Epithelial cell of esophagus (primary cell): ENCODE measurements at places on chromosomes 2 and 18.

- peak; percentile 44 for DNase-seq
Measured at GRCh38 chr2:152307863-152308262, 27.1 kb upstream of the FMNL2 start.

DNA sequence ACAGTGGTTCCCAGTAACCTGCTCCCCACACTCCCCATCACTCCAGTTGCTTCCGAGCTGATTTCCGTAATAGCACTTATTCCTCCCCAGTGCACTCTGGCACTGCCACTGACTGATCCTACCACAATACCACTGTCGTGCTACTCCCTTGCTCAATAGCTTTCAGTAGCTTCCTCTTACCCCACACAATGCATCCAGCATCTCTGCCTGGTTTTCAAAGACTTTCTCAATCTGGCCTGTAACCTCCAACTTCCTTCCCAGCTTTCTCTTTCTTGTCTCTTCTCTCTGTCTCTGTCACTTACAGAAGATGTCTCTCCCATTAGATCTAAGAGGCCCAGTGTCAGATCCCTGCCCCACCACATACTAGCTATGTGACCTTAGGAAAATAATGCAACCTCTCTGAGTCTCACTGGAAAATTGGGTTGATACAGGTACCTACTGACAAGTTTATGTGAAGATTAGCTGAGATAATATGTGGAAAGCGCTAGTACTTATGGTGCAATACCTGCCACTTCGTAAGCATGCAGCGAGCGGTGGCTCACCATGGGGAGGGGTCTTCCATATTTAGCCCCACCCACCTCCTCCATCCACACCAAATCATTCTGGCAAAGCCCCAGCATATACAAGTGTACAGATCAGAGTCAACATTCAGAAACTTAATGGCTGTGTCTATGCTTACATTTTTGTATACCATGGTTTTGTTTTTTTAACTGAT lies 36.7 kb downstream of the SFXN5 start:
- no peak for DNase-seq

GRCh38 chr2:74646201-74646600 lies 1.9 kb downstream of the M1AP start:
- no peak for DNase-seq

DNA sequence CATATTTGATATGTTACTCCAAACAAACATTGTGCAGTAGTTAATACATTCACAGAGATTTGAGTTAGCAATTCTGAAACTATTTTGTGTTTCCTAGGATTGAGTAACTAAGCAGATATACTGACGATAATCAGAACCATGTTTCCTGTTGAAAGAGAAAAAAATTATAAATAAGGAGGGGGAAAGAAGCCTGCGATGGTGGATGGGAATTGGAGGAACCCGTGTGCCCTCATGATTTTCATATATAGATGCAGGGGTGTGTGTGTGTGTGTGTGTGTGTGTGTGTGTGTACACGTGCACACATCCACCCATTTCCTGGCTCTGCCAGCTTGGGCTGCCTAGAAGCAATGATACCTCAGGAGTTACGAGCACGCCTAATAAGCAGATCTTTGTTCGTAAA lies 56.9 kb downstream of the LPIN2 start:
- no peak for DNase-seq

DNA sequence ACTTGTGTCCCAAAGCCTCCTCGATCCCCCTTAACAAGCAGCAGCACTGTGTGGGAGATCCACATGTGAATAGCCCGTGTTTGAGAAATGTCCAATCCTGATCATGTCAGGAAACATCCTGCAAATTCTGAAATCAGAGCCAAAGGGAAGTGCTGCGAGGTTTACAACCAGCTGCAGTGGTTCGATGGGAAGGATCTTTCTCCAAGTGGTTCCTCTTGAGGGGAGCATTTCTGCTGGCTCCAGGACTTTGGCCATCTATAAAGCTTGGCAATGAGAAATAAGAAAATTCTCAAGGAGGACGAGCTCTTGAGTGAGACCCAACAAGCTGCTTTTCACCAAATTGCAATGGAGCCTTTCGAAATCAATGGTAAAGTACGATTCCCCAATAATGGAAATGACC lies at the start of gene MARCO:
Gene MARCO, plus strand, starts transcription at position 164 of the 400 bp plus-strand sequence. Its CDS starts 107 bp downstream, at position 271.
- no peak for DNase-seq

DNA sequence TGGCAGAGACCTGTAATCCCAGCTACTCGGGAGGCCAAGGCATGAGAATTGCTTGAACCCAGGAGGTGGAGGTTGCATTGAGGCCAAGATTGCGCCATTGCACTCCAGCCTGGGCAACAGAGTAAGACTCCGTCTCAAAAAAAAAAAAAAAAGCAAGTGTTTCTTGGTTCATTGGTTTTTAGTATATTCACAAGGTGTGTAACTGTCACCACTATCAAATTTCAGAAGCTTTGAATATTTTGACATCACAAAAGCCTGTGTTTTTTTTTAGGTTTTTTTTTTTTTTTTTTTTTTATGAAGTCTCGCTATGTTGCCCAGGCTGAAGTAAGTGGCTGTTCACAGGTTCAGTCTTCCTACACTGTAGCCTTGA lies 16.7 kb downstream of the DDX1 start:
- no peak for DNase-seq

DNA sequence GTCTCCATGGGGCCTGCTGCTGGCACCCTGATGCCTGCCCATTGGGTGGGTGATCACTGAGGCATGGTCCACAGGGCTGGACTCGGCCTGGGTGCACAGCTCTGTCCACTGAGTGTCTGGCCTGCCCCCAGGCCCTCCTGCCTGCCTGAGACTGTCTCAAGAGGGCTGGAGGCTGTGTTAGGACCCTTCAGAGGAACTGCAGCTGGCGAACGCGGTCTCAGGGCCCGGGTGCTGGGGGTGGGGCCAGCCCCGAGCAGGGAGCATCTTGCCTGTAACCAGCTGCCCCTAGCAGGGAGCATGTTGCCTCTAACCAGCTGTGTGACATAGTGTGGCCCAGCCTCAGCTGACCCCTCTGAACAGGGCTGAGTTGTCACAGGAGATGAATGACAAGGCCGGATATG lies 50.0 kb downstream of the TWIST2 start:
- no peak for DNase-seq

DNA sequence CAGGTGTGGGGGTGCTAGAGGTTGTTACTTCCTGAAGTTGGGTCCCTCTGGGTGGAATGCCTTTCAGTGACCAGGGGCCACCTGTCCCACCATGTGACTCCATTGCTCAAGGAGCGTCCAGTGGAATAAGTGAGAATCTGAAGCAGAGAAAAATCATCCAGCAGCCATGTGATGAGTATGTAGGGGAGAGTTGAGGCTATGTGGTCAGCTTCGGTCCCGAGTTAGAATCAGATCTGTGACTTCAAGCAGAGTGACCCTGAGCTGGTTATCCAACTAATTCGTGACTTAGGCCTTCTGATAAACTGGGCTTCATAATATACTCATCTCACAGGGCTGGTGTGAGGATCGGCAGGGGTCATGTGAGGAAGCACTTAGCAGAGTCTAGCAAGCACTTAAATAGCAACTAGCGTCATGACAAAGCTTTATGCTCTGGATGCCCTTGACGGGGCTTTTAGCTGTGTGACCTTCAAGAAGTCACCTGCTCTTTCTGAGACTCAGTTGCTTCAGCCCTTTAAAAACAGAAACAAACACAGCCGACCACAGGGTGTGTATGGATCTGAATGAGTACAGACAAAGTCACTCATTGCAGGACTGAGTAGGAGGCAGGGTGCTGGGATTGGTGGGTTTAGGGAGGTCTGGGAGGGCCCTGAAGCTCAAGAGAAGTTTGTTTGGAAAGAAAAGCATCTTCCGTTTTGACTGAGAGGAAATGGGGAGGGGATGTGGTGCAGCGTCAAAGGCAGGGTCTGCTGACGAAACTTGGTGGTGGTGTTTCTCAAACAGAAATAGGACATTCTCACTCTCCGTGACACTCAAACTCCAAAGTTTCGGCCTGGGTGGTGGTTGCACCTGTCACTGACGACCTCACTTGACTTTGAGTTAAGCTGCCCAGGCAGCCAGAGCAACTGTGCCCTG lies 264.0 kb upstream of the CXCR4 start:
- no peak for DNase-seq

DNA sequence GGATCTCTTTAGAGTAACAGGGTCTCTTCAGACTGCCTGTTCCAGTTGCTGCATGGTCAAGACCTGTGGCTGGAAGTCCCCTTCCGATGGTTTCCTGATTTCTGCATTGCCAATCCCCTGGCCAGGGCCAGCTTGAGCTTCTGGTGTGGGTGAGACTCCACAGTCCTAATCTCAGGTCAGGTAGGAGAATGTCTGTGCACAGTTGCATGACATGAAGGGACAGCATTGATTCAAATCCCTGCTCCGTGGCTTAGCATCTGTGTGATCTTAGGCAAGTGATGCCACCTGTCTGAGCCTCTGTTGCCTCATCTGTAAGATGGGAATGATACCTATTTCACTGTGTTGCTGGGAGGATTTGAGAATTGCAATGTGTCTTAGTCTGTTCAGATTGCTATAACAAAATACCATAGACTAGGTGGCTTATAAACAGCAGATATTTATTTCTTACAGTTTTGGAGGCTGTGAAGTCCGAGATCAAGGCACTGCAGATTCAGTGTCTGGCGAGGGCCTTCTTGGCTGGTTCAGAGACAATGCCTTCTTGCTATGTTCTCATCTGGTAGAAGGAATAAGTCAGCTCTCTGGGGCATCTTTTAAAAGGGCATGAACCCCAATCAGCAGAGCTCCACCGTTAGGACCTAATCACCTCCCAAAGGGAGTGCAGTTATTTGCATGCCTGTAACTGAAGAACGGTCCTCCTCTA lies 66.2 kb downstream of the ATOH8 start:
- DNase-seq, result no peak

- peak; percentile 60 for DNase-seq
Measured at GRCh38 chr2:212669761-212670160, 131.2 kb upstream of the ERBB4 start.

- peak; percentile 79 for DNase-seq
Measured at GRCh38 chr18:8870528-8870927, 165.2 kb downstream of the MTCL1 start.

GRCh38 chr18:74252039-74252395 lies 39.7 kb downstream of the CYB5A start:
- peak; percentile 20 for DNase-seq

DNA sequence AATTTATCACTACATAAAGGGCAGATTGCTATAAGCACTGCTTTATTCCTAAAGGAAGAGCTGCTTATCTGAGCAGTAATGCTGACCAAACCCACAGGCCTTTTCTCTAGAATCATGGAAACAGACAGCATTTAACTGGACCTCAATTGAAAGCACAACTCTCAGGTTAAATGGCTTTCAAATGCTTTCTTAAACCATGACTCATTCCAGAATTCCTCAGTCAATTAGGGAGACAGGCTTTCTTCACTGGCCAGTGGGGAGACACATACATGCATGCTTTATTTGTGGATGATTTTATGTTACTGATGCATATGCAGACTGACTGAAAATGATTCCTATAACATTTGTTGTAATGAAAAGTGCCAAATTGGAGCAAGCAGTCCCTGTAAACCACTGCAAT lies 114.6 kb downstream of the ACVR1 start:
- DNase-seq, result peak; percentile 21

DNA sequence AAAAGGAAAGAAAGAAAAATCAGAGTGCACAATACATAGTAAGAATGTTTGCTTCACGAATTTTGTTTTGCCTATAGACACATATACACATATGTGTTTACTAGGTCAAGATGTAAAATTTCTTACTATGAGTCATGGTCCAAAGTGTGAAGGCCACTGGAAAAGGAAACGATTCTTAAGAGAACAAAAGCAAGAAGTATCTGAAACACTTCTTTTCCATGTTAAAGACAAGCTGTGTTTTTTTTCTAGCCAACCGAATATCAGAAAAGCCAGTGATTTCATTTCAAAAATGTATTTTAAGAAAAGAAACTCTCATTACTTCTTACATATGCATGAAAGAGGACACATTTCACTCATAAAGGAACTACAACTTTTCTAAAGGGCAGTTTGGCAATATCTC lies 24.9 kb downstream of the PECR start:
- DNase-seq, result no peak

DNA sequence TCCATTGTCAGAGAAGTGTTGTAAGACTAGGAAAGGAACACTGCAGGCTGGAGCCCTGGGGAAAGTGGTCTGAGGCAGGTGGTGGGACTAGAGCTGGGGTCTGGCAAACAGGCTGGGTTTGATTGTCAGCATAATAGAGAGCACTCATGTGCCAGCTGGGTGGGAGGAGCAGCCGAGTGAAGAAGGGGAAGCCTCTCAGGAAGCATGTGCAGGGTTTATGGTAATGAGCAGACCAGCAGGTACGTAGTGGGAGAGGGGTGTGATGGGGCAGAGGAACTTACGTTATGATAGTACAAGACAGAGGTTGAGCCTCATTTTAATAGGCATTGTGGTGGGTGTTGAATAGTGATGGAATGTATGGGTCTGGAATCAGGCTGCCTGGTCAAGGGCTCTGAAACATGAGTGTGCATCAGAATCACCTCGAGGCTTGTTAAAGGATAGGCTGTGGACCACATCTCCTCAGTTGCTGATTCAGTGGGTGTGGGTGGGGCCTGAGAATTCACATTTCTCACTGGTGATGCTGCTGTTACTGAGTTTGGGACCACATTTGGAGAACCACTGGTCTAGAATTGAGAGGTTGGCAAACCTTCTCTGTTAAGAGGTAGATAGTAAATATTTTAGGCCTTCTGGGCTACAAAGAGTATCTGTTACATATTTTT lies 1.7 kb upstream of the MGAT5 start:
- no peak for DNase-seq

DNA sequence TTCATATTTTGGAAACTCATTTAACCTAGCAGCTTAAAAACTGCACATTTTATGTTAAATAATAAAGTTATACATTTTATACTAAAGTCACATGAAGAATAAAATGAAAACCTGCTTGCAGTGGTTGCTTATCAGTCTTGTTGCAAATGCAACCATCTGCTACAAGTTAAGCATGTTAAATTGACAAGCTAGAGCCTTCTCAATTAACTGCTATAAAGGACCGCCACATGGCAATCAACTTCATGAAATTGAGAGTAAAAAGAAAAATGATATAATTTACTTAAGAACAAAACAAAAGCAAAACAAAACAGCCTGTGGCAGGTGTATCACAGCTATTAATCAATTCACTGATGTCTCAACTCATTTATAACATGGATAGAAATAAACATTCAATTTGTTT lies 78.7 kb downstream of the RTTN start:
- DNase-seq, result no peak

DNA sequence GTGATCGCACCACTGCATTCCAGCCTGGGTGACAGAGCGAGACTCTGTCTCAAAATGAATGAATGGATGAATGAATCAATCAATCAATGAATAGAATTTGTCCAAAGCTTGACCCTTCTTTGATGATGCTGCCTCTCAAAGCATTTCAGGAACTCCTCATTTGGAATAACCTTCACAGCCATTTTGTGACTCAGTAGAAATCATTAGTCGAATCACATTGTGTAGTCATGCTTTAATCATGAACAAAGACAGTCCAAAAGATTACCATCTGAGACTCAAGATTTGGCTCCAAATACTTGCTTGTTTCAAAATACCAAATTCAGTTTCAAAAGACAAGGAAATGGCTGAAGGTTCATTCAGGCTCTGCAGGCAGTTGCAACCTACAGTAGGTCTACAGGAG lies 83.1 kb downstream of the VWA3B start:
- DNase-seq, result peak; percentile 45

DNA sequence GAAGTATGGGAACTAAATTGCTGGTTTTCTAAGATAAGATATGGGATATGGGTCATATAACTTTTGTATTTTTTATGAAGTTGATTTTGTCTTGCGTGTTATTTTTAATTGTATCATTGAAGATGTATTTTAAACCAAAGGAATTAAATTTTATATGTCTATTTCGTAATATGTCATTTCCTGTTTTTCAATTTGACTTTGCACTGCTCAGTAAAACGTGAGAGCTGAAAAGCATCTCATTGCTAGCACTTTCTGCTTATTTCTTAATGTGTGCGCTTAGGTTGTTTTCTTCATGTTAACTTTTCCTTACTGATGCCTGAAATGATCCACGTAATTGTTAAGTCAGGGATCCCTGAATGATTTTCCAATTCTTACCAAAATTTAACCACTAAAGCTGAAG lies 41.2 kb upstream of the KLF11 start:
- DNase-seq, result no peak
